ENCODE measurements at places on chromosomes 2 and 18.

DNA sequence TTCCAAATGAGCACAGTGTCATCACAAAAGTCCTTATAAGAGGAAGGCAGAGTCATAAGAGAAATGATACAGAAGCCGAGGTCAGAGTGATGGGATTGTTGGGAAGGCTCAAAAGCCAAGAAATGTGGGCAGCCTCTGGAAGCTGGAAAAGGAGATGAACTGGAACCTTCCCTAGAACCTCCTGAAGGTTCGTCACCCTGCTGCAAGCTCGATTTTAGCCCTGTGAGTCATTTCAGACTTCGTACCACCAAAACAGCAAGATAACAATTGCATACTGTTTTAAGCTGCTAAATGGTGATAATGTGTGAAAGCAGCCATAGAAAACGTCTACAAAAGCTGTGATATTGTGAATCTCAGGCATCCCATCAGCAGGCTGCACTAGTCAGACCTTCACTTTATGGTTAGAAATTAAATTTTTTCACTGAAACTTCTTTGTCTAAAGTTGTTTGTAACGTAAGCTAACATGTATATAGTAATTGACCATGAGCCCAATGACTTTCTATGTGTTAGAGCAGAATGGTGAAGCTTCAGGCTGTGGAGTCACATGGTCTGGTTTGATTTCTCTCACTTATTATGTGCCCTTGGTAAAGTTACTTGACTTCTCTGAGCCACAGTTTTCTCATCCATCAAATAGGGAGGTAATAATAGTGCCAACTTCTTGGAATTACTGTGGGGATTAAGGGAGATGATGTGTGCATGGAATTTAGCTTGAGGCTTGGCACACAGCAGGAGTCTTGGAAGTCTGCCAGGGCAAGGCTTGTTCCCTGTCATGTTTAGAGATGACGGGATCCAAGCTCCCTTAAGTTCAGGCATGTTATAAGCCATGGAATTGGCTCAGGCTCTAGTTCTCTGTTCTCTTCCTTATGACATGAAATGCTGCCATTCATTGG, 132.0 kb upstream of the CCDC195 start:
- no peak for DNase-seq

GRCh38 chr18:36419900-36420531, 122.5 kb downstream of the FHOD3 start:
- no peak for DNase-seq

DNA sequence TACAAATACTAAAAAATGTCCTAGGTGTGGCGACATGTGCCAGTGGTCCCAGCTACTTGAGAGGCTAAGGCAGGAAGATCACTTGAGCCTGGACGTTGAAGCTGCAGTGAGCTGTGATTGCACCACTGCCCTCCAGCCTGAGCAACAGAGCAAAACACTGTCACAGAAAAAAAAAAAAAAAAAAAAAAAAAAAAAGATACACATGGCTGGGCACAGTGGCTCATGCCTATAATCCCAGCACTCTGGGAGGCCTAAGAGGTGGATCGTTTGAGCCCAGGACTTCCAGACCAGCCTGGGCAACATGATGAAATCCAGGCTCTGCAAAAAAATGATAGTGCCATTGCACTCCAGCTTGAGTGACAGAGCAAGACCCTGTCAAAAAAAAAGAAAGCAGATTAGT, 13.7 kb downstream of the KANSL1L start:
- no peak for DNase-seq

DNA sequence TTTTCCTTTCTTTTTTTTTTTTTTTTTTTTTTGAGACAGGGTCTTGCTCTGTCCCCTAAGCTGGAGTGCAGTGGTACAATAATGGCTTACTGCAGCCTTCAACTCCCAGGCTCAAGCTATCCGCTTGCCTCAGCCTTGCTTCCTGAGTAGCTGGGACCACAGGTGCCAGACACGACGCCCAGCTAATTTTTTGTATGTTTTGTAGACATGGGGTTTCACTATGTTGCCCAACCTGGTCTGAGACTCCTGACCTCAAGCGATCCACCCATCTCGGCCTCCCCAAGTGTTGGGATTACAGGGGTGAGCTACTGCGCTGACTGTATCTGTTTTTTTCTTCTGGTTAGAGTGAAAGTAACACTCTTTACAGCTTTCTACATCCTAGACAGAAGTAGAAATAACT, 240.3 kb upstream of the FBXO11 start:
- DNase-seq = no peak

DNA sequence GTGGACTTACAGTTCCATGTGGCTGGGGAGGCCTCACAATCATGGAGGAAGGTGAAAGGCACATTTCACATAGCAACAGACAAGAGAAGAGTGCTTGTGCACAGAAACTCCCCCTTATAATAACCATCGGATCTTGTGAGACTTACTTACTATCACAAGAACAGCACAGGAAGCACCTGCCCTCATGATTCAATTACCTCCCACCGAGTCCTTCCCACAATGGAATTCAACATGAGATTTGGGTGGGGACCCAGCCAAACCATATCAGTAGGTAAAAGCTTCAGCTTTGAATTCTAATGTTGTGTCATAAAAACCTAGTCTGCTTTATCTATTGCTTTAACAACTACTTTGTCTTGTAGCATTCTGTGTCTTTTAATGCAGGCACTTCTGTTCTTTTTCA, 140.4 kb upstream of the PIK3C3 start:
- no peak for DNase-seq

DNA sequence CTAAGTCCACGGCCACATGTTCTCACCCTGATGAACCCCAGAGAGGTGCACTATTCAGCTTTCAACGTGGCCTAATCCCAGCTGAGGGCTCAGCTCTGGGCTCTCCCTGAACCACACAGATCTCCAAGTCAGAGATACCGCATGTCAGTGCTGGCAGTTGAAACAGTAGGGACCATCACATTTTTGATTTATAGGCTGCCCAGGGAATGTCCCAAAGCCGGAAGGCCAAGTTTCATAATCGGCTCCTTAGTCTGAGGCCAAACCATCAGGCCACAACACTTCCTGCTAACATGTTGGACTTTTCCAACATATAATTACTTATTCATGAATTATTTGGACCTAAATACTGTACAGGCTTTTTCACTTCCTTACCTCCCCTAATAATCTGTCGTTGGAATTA, 91.9 kb upstream of the KLHL29 start:
- no peak for DNase-seq

GRCh38 chr2:46303233-46303632, 6.0 kb downstream of the EPAS1 start:
- DNase-seq = no peak

DNA sequence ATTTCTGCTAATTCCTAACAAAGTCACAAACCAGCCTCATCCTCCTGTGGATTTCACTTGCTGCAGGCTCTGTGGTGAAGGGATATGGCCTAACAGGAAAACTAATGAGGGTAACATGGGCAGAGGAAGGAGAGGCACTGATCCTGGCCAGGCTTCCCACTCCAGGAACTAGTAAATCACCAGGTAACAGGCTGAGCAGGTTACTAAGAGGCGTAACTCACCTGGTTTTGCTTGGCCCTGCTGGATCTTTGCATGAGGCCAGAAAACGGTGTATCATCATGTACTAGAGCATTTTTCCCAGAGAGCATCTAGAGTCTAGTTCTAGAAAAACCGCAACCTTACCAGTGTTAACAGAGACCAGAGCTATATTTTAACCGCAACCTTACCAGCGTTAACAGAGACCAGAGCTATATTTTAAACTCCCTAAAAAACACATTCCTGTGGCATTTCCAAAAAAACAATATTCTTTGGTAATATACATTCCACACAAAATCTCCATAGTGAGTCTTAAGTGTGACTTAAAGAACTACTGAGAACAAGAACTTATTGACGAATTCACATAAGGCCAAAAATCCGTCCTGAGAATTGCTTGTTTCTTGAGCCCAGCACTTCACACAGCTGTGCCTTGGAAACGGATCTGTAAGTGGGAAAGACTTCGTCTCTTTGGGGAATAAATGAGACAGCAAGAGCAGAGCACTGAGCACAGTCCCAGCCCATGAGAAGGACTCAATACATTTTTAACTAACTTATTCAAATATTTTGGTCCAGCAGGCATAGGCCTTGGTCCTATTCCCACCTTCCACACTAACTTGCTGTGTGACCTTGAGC, 43.4 kb downstream of the DPP4 start:
- no peak for DNase-seq
